ENCODE measurements at places on chromosomes 1 and 21.

DNA sequence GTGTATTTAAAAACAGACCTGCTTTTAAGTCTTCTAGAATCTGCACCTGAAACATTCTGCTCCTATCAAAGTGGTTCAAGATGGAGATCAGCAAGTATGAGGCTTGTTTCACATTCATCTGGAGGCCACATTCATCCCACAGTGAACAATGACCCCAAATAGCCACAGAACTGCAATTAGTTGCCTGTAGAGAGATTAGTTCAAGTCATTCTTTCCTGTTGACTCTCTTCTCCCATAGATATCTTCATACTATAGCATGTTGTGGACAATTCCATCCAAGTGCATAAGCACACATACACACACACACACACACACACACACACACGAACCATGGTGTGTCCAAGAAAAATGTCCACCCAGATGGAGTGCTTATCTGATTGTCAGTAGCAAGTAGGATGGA lies 101.7 kb upstream of the FGGY start:
- DNase-seq: no peak

DNA sequence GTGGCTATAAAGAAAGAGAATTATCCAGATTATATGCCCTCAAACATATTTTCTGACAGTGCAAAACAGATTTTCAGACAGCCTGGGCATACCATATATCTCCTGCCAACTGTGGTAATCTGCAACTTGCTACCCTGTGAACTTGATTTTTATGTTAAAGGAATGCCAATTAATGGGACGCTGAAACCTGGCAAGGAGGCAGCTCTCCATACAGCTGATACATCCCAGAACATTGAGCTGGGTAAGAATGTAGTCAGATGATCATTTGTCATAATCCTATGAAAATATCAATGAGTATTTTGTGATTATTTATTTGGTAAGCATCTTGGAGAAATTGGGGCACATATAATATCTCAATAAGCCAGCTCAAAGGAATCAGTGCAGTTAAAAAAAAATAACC lies 124.2 kb downstream of the VPS13D start:
- DNase-seq: no peak

- no peak for DNase-seq
Measured at GRCh38 chr1:43373066-43373940, 5.5 kb upstream of the ELOVL1 start.

DNA sequence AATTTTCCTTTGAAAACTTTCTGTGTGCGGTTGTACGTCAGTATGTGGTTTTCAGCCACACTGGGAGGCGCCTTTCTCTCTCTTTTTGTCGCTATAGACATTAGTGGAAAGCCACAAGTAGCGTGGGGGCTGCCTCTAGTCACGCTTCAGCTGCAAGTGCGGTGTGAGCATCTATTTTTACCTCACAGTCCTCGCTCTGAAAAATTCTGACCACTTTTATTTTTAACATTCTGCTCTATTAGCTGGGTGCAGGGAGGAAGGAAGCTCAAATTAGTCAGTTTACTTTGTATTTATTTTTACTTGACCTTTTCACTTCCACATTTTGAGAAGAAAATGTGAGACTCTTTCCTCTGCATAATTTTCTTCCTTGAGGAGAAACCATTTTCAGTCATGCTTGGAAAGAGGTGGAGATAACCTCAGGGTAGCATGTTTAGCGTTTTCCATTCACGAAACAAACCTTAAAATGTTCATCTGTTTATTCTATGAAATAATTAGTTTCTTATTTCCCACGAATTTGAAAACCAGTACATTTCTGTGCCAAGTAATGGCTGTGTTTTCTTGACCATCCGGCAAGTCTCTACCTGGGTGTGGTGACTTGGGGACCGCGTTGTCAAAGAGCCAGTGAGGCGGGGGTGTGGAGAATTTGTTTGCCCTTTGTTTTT lies 35.6 kb downstream of the ADARB1 start:
- DNase-seq: no peak

GRCh38 chr1:225834417-225835329 lies 24.7 kb downstream of the EPHX1 start:
- peak; percentile 67 for DNase-seq

DNA sequence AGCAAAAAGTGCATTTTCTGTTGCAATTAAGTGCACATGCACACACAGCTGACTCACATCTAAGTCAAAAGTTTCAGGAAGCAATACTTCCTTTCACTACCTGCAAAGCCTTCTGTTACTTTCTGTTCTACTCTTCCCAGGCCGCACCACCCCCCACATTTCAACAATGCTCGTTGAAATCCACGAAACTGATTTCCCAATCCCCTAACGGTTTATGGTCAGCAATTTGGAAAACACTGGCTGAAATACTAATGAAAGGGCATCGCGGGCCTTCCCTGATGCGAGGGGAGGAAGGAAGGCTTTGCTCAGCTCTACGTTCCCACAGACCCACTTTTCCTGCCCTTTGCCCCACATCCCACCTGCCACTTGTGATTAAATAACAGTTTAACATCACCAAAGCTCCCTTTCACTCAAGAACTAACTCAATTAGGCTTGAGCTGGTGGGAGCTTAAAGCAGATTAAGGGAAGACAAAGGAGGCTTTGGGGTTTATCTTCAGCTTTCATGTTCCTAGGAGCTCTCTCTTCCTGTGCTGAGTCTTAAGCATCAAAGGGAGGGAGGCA lies 243.2 kb upstream of the RAB4A start:
- DNase-seq: no peak

DNA sequence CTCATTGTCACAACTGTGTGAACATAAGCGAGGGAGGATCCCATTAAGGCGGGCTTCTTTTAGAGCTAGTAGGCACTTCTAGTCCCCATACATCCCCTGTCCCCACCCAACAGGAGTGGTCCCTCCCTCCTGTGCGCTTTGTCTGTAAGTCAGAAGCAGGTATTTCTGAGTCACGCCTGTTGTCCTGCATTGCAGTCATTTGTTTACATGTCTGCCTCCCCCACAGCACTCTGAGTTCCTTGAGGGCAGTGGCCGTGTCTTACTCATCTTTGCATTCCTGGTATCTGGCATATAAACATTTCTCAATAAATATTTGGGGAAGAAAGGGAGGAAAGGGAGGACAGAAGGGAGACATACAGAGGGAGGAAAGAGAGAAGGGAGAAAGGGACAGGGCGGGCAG lies 40.3 kb downstream of the PLEKHA6 start:
- DNase-seq: no peak

GRCh38 chr1:82755671-82756070 lies 954.9 kb downstream of the ADGRL2 start:
- no peak for DNase-seq

- no peak for DNase-seq
Measured at GRCh38 chr1:187862506-187862905, 1033.8 kb downstream of the PLA2G4A start.

- DNase-seq: no peak
Measured at GRCh38 chr1:106676021-106676420, 380.5 kb upstream of the PRMT6 start.

- no peak for DNase-seq
Measured at GRCh38 chr21:45366931-45367401, 38.0 kb upstream of the COL18A1 start.

DNA sequence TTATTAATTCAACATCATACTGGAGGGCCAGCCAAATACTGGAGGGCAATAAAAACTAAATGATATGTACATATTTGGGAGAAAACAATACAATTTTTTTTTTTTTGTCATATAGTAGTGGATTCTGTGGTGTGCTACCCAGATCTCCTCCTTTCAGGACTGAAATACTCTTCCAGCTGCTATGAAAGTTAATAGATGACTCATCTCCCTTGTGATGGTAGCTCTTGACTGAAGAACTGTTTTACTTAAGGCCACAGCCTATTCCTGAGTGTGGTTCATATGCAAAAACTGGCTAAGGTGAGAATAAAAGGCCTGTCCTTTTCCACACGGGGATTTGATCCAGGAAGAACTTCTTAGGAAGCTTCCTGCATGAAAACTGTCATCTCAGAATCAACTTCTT lies 307.9 kb downstream of the HLX start:
- no peak for DNase-seq

DNA sequence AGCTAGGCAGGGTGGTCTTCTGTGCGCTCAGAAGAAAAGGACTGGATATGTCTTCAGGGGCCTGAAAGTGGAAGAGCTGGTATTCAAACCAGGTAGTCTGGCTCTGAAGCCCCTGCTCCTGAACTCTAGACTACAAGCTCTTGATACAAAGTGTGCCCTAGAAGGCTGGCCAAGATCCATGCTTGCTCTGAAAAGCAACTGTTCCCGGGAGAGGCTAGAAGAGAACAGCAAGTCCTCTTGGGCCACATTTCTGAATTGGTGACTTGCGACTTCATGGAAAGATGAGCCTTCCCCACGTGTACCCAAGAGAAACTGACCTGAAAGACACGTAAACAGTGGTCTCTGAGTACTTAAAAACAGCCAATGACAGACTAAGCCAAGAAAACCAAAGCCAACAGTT lies 123.3 kb upstream of the GRIK3 start:
- DNase-seq: no peak

- DNase-seq: no peak
Measured at GRCh38 chr1:231558708-231559185, 30.3 kb downstream of the TSNAX start.

GRCh38 chr1:225866061-225866837 lies 15.9 kb downstream of the TMEM63A start:
- DNase-seq: no peak

- no peak for DNase-seq
Measured at GRCh38 chr1:192100686-192101468, 57.4 kb upstream of the RGS18 start.

- no peak for DNase-seq
Measured at GRCh38 chr1:67013573-67013972, 40.4 kb downstream of the SLC35D1 start.

DNA sequence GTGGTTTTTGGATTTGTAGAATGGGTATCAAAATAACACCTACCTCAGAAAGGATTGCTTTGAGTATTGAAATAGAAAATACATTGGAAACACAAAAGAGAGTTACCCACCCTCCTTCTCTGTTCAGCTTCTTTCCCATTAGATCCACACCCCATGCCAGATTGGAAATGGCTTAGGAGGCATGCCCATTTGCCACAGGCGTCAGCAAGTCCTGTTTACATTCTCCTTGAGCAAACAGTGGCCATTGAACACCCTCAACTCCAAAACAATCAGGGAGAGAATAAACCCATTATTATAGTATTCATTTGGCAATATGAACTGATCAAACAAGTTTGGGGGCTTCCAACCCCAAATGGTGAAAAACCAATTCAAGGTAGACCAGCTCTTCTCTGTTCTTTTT lies 2.4 kb downstream of the ELAPOR1 start:
- peak; percentile 82 for DNase-seq

- DNase-seq: no peak
Measured at GRCh38 chr1:213523781-213524398, 463.9 kb upstream of the PROX1 start.

DNA sequence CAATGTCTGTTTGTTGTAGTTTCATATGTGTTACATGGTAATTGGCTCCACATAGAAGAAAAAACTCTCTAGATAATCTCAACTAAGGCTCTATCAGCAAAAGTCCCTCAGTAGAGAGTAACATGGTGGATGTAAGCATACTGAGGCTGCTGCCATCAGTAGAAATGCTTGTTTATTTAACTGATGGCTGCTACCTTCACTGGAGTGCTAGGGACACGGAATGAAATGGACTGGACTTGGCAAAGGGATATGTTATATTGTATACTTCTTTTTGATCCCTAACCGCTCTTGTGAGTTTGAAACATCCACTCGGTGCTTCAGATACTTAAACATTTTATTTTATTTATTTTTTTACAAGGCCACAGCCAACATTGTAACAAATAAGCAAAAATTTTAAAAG lies 143.0 kb downstream of the ZNF281 start:
- no peak for DNase-seq

DNA sequence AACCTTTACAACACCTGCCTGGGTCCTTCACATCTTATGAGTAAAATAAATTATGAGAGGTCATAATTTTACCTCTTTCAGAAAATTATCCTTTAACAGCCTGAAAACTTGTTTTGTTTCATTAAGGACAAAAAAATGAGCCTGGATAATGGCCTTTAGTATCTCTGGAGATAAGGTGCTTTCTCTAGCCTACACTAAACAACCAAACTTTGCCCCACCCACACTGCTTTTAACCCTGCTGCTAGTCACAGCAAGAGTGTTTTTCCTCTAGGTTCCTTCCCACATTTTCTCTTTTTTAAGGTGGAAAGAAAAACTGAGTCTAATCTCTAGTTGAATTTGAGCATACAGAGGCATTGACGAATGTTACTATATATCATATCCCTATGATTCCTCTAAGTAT lies 101.7 kb upstream of the KRTAP19-8 start:
- no peak for DNase-seq

- no peak for DNase-seq
Measured at GRCh38 chr21:30268608-30269197, 14.0 kb downstream of the KRTAP24-1 start.

GRCh38 chr1:2255420-2256369 lies 27.6 kb downstream of the SKI start:
- DNase-seq: no peak

DNA sequence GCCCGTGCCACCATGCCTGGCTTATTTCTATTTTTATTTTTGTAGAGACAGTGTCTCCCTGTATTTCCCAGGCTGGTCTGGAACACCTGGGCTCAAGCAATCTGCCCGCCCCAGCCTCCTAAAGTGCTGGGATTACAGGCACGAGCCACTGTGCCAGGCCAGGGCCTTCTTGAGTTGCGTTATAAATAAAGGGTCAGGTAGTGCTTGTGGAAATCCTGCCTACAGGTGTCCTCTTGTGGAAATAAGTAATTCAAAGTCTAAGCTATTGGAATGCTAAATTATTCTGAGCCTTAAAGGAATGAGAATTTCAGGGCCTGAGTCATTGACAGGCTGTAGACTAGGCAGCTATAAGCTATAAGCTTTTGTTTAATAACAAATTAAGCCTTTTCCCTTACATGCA lies 8.1 kb upstream of the SFT2D2 start:
- no peak for DNase-seq

- DNase-seq: no peak
Measured at GRCh38 chr1:87330057-87330884, 1.6 kb downstream of the LMO4 start.

- DNase-seq: no peak
Measured at GRCh38 chr1:36919491-36920145, 114.7 kb downstream of the GRIK3 start.

- DNase-seq: no peak
Measured at GRCh38 chr1:209503196-209503595, 80.3 kb upstream of the CAMK1G start.

DNA sequence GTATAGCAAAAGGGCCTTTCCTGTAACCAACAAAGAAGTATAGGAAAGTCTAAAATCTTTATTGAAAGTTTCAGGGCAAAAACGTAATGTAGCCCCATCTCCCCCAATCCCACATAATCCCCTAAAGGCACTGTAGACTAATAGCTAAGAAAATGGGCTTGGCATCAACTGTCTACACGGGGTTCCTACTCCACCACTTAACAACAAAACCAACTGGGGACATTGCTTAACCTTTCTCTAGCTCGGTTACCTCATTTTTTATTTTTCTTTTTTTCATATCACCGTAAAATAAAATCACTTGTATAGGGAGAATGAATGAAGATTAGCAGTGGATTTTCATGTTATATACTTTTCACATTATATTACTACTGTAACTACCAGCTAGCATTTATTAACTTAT lies 12.3 kb downstream of the MACF1 start:
- DNase-seq: no peak

Measured in COR-L47 (cell line).